ENCODE measurements at places on chromosomes 2 and 18. TPM values are rescaled to one million over a fixed set of nuclear protein-coding genes. Genes with fewer than 3 reads are reported as not detected.

SNX17 gene
- 116 TPM for total RNA-seq

- DNase-seq = no peak
These were observed 214.1 kb upstream of the COPS8 start for GRCh38 chr2:236871500-236872001.

DNA sequence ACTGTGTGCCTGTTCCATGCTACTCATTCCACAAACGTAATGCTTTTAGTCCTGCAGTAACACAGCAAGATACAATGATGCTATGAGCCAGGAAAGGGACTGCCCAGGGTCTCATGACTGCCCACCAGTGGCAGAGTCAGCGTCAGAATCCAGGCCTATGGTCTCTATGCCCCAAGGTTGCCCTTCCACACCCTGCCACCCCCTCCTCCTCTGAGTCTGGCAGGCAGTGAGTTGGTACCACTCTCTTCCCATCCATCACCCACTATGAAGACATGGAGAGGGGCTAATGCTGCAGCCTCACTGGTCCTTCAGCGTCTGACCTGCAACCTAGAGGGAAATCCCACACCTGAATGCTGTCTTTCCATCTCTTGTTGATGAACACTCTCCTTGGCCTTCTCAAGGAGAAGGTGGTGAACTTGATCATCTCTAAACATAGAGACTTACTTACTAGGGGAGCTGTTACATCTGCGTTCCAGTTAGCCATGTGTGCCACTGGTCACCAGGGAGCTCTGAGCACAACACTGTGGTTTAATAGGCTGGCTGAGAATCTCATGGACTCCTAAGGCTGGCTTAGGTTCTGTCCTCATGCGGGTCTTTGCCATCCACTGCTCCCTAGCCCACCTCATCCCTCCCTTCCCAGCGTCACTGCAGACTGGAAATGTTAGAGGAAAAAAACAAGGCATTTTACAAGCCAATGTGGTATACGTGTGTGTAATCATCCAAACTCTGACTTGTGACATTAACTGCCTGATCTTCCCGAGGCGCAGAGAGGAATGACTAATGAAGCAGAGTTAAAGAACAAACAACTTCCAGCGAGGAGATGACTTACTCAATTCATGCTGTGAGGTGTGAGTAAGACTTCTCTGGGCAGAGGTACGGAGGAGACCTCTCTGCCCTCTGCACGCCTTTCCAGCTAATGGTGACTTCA, 28.8 kb downstream of the STEAP3 start:
- DNase-seq = peak; percentile 28

DNA sequence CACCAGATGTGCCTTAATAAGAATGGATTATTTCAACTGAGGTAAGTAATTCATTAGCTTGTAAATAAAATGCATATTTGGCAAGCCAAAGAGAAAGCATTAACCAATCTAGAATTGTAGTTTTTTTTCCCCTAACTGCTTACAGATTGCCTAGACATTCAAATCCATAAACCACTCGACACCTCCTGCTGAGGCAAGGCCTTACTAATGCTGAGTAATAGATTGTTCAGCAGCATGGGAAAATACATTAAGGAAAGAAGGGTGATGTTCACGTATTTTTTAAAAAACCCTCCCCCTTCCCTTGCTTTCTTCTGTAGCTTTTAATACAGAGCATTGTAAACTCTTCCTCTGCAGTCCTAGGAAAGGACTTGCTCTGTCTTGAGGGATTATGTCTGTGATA, 17.0 kb upstream of the LINC00305 start:
- no peak for DNase-seq

GRCh38 chr2:188119112-188119838, 172.4 kb upstream of the GULP1 start:
- no peak for DNase-seq

GRCh38 chr2:207854484-207855440, 85.1 kb upstream of the FZD5 start:
- no peak for DNase-seq

GRCh38 chr2:69615969-69616368, 27.6 kb downstream of the AAK1 start:
- DNase-seq = no peak
